AG09309 (cell line): ENCODE measurements at places on chromosomes 2 and 18.

- DNase-seq: no peak
Observed at GRCh38 chr18:50820901-50821520, 1.2 kb upstream of the MRO start.

GRCh38 chr2:232260075-232260474, 118.5 kb upstream of the ALPP start:
- peak; percentile 71 for DNase-seq

- no peak for DNase-seq
Observed at GRCh38 chr2:209351636-209352035, 72.2 kb upstream of the MAP2 start.

DNA sequence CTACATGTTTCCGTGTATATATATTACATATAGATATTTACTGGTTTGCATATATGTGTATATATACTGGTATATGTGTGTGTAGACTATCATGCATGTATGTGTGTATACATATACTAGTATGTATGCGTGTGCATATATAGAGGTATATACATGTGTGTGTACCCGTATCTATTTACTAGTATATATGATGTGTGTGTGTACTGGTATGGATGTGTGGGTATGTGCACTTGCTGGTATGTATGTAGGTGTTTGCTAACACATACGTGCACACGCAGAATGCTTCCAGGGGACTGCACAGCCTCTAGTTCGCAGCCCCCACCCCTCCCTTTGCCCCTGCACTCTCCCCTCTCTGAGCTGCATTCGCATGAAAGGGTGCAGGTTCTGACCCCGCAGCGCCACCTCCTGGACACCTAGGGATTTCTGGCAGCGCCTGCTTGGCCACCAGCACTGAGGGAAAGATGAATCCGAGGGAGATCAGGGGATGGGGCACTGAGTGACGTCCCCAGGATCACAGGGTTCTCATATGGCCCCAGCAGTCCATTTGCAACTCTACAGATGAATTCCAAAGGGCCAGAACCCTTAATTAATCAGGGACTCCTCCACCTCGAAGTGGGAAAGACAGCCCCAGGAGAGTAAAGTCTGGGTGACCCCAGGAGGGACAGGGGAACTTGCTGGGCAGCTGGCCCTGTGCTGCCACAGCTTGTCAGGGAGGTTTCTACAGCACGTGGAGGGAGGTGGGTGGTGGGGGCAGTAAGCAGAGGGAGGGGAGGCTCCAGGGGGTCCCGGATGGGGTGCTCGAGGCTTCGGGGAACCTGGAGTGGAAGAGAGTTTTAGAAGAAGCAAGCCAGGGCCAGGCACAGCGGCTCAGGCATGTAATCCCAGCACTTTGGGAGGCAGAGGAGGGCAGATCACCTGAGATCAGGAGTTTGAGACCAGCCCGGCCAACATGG, 66.8 kb upstream of the ASAP2 start:
- DNase-seq: no peak

DNA sequence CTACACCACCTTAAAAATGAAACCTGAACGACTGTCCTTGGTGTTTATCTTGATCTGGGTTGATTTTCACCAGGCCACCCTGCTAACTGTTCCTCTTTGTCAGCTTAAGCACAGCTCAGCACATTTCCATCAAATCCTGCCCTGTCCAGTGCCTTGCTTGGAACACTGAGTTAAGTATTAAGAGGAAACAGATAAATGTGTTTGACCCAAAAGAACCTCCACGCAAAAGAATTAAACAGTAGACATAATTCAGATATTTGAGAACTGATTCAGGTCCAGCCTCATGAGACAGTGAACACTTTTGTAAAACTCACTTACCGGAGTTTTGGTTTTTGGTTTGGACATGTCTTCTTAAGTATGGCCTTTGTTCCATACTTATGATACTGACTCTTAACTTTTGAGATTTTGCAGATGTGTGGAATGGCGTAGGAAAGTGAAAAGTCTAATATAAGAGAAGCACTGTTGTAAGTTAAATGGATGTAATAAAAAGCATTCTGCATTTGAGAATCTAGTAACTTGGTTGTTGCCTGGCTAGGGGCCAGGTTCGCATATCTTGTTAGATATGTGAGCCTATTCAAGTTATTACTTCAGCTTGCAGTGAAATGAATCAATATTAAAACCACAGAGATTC, 88.9 kb upstream of the SERPINE2 start:
- DNase-seq: no peak

GRCh38 chr2:16494836-16495508, 170.7 kb downstream of the CYRIA start:
- no peak for DNase-seq

DNA sequence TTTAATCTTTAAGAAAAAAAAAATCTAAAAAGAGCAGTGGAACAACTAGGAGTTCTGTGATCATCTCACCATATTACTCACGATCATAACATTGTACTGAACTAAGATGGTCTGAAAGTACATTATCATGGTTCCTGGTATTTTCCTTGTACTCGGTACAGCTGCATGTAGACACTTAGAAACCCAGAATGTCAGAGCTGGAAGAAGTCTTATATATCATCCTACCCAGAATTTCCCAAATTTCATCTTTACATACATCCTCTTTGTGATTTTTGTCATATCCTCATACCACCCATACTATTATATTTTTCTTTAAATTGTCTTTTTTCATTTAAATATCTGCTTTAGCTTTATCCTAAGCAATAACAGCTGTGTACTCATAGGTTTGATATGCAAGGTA, 12.4 kb upstream of the ST3GAL5 start:
- no peak for DNase-seq

DNA sequence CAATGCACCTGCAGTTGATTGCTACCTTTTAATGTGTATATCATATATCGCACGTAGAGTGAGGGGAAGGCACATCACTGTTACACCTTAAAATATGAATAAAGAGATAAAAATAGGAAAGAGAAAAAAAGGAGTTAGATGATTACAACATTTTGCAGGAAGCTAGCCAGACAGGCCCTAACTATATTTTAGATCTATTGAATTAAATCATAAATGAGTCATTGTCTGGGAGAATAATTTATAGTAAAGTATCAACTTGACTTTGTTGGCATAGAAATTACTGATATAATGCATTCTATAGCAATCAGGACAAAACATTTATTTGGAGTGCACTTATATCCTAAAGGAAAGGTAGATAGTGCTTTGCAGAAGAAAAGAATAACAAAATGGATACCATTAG, 384.9 kb upstream of the NXPH2 start:
- no peak for DNase-seq

GRCh38 chr2:105773568-105773967, 28.9 kb downstream of the NCK2 start:
- DNase-seq: no peak

GRCh38 chr18:24075767-24076597, 61.4 kb downstream of the TTC39C start:
- DNase-seq: peak; percentile 97

- no peak for DNase-seq
Observed at GRCh38 chr18:60385693-60386092, 13.1 kb upstream of the MC4R start.

GRCh38 chr2:20141806-20142205, 83.1 kb downstream of the SDC1 start:
- DNase-seq: no peak

DNA sequence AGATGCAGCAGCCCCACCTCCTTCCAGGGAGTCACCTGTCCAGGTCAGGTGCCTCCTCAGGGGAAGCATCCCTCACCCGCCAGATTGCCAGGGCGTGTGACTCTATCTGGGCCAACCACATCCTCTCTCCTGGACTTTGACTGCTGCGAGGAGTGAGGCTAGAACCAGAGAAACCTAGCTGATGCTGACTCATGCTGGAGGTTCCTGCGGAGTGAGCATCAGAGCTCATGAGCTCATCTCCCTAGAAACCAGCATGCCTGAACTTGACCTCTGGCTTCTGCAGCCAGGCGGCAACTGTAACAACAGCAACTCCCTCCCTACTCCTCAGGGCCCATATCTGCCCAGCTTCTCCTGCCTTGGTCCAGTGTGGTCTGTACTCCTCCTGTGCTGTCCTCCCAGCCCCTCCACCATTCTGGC, 28.3 kb upstream of the NT5DC4 start:
- peak; percentile 75 for DNase-seq

GRCh38 chr2:65456886-65457285, 24.5 kb upstream of the SPRED2 start:
- DNase-seq: no peak

DNA sequence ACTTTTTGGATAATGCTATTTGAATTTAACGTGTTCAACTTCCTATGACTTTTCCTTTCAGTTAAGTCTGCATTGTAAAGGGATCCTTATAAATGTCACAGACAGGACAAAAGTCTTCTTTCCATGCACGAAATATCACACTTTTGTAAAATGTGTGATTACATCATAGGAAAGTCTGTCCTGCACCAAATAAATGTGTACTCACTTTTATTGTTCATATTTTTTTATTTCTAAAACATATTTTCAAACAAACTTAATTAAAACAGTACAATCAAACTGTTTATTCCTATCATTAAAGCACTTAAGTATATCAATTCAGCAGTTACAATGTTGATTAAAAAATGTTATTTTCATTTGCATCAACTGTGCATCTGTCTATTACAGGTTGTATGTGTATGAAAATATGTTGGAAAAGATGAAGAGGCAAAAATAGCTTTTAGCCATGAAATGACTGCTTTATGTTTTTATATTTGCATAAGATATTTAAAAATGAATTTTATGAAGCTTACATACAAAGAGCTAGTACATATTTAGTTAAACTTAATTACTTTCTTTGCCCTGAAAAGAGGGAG, 105.6 kb downstream of the CSRNP3 start:
- DNase-seq: no peak

GRCh38 chr2:203704430-203704829, 2.0 kb upstream of the CD28 start:
- no peak for DNase-seq

- DNase-seq: no peak
Observed at GRCh38 chr18:8426401-8426800, 182.8 kb upstream of the RAB12 start.

GRCh38 chr18:44036501-44036900, 644.2 kb upstream of the SETBP1 start:
- DNase-seq: no peak

DNA sequence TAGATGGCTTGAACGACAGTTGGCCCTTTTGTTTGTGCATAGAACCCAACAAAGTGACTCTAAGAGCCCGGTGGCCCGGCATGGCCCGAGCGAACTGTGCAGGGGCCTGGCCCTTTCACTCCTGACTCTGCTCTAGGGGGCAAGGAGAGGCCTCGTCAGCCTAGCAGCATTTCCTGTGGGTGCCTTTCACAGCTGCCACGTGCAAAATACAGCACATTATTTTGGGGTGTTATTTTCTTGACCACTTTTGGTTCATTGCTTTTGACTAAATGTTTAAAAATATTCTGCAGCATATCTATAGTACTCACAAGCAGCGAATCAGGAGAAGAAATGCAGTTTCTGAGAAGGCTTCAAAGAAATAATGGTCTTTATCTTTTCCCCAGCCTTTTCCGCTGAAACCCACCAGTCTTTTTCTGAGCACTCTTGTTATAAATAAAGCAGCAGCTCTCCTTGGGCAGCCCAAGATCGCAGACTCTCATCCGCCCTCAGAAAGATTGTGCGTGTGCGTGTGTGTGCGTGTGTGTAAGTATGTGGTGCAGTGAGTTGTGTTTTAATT, 31.3 kb downstream of the DGKD start:
- no peak for DNase-seq

DNA sequence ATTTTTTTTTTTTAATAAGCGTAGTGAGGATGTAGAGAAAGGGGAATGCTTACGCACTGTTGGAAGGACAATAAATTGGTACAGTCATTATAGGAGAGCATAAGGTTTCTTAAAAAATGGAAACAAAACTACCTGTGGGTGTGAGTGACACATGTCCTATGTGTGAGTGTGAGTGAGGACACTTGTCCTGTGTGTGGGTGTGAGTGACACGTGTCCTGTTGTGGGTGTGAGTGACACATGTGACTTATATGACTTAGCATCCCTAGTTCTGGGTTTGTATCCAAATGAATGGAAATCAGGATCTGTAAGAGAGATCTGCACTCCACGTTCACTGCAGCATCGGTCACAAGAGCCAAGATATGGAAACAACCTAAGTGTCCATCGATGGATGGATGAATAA, 91.8 kb downstream of the CBLN2 start:
- DNase-seq: no peak

GRCh38 chr18:23506393-23506792, 3.1 kb downstream of the RMC1 start:
- DNase-seq: no peak

DNA sequence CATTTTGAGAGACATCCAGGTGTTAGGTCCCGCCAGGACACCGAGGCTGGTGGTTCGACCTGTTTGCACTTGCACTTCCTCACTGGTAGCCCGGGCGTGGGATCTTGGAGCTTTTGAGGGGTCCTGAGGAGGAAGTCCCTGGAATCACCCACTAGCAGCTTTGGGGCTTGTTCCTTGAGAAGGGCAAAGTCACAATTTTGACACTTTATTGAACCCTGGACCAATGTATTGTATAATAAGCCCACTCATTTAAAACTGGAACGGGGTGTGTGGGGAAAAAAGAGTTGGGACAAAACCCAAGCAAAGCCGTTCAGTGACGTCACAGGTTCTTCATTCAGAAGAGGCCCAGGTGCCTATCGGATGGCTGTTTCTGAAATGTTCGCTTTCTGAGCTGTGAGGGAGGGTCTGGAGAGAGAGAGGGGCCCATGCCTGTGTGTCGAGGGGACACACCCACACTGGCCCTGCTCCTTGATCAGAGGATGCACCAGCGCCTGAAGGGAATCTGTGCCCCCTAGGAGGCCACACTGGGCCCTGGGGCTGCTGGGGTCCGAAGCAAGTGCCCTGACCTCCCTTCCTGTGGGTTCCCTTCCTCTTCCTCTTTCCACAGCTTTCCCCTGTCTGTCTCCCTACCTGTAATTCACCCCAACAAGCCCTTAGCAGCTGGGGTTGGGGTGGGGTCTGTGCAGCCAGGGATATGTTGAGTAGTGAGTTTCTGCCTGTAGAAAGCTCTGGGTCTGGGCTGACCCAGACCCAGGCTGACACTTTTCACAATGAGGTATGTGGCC, 2.6 kb downstream of the LPIN1 start:
- no peak for DNase-seq

DNA sequence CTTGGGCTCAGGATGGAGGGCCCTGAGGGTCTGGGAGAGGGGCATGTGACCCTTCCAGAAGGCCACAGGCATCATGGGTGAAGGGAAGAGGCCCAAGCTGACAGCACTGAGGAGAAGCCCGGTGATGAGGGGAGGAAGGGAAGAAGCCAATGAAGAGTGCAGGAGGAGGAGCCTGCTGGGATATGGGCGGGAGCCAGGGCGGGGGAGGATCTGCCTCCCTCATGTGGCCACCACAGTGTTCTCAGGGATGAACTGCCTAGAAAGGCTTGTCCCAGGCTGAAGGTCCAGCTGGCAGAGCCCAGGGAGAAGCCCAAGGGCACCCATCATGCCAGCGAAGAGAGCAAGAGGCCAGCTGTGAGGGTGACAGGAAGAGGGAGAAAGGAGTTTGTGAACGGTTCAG, 24.6 kb upstream of the PLB1 start:
- DNase-seq: no peak

GRCh38 chr2:189281201-189281600, 101.6 kb upstream of the COL5A2 start:
- no peak for DNase-seq
